ENCODE measurements at places on chromosomes 3 and 15. TPM values are rescaled to one million over a fixed set of nuclear protein-coding genes. Genes with fewer than 3 reads are reported as not detected.
A peak's percentile ranks its signal among the peaks of the same experiment; 100 is the strongest.

NAA80 gene
- total RNA-seq: 37.3 TPM

TMED3 gene
- 41.8 TPM for total RNA-seq

TMEM158 gene
- total RNA-seq: 0.15 TPM

DNA sequence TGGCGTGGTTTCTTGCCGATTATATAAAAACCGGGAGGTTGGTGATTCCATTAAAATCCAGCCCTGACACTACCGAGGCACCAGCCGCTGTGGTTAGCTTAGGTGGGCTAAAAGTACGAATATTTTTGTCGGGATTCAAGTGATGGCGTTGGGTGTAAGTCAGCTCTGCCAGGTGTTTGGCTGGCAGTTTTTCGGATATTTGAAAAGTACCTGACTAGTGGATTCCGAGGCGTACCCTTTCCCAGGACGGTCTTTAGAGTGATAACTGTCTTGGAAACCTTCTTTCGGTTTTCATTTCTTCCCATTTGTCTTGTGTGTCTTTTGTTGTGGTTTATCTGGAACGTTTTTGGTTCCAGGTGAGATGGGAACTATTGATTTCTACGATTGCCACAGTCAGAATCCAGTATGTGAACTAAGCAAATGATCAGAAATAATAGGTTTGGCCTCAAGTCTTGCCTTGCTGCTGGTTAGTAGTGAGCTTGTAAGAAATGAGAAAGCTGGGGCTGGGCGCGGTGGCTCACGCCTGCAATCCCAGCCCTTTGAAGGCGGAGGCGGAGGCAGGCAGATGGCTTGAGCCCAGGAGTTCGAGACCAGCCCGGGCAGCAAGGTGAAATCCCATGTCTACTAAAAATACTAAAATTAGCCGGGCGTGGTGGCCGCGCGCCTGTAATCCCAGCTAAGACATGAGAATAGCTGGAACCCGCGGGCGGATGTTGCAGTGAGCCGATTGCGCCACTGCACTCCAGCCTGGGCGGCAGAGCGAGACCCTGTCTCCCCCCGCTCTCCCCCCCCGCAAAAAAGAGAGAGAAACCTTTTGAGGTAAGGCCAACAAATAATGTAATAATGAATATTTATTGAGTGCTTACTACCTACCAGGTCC lies 1.4 kb downstream of the FYTTD1 start:
- peak; percentile 59 for DNase-seq

DNA sequence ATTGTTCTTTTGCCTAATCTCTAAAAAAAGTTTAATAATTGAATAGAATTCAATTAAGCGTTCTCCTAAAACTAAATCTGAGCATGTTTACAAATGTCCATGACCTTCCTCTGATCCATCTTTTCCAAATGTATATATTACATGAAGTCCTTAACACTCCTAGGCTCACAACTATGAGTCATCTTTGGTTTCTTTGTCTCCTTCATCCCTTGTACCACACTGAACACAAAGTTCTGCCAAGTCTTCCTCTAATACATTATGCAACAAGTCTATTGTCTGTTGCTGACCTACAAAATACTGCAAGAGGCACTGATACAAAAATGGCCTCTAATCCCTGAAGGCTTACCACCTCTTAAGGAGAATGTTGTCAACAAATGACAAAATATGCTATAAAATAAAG lies 550.2 kb downstream of the PYDC2 start:
- no peak for DNase-seq

TMPRSS7 gene
- not detected for total RNA-seq

- no peak for DNase-seq
These were observed 788 bp downstream of the UQCC5 start for GRCh38 chr3:52537165-52537620.

DNA sequence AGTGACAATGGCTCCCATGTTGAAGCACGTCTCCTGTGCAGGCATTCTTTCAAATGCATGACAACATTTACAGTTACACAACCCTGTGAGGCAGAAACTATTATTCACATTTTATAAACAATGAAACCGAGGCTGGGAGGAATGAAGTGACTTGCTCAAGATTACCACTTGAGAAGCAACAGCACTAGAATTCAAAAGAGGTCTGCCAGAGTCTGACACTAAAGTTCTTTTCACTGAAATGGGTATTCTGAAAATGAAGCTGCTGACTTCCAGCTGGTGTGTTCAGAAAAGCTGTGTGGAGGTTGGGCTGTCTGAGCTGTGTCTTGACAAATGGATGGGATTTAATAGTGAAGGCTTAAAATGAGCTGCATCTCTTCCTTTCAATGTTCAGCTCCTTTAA lies 104.4 kb downstream of the THSD4 start:
- no peak for DNase-seq

DNA sequence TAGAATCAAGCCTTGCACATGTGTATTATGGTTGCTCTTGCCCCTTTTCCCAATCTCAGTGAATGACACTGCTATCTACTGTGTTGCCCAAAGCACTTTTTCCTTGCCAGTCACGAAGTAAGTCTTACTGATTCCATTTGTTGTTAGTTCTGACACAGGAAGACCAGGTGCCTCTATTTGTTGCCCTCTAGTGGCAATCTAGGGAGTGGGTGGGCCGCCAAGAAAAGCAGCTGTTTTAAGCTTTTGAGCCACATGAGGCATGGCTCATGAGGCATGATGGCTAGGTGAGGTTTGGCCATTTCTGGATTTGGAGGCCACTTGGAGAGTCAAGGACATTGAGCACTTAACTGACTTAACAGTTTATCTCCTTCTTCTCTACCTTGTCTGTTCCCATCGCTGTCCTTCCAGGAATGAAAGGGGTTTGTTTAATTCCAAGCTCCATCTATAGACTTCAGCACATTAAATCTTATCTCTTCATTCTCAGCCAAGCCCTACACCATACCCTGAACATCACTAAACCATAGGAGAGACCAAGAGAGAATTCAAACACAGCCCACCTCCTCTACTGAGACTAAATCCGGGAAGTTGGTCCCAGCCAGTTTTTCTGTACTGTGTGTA lies 103.1 kb downstream of the HCN4 start:
- DNase-seq: peak; percentile 74

LINGO1 gene
- total RNA-seq: not detected

GRCh38 chr3:24843955-24844354 lies 349.3 kb upstream of the THRB start:
- DNase-seq: no peak

DNA sequence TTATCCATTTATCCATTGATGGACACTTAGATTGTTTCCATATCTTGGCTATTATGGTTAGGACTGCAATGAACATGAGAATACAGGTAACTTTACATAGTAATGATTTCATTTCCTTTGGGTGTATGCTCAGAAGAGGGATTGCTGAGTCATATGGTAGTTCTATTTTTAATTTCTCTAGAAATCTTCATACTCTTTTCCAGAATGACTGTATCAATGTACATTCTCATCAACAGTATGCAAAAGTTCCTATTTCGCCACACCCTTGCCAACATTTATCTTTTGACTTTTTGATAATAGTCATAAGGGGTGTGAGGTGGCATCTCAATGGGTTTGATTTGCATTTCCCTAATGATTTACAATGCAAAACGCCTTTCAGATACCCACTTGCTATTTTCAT lies 6.2 kb upstream of the NIPA1 start:
- no peak for DNase-seq

XIRP1 gene
- total RNA-seq: 1.0 TPM

HRG gene
- not detected for total RNA-seq

CPNE9 gene
- total RNA-seq: not detected

ATP10A gene
- 70.1 TPM for total RNA-seq

EPHB1 gene
- total RNA-seq: 2.2 TPM

- DNase-seq: no peak
These were observed 47.1 kb downstream of the RYR3 start for GRCh38 chr15:33357845-33358244.

PATL2 gene
- 17.2 TPM for total RNA-seq

DNA sequence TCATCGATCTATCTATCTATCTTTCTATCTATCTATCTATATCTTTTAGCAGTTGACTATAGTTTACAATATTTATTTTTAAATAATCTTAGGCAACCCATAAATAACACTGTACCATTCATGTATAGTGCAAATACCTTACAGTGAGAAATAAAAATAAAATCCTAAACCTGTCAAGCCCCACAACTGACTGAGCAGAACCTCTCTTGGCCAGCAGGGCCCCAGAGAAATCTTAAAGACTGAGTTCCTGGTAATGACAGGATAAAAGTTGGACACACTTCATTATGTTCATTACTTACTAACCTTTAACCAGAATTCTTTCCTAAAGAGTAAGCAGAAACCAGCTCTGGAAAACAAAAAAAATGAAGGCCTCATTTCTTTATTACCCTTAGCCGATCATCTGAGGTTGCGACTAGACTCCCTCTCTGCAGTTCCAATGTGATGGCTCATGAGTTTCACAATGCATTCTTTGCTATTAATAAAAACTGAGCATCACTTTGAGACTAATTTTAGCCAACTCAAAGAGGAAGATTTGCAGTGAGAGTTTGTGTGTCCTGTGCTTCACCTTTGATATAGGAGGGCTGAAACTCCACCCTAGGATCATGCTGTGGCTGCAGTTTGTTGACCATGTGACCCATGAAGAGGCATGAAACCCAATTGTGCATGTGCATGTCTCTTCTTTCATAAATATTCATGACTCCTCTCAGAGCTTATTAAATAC lies 1072.0 kb downstream of the NSUN3 start:
- no peak for DNase-seq

DNA sequence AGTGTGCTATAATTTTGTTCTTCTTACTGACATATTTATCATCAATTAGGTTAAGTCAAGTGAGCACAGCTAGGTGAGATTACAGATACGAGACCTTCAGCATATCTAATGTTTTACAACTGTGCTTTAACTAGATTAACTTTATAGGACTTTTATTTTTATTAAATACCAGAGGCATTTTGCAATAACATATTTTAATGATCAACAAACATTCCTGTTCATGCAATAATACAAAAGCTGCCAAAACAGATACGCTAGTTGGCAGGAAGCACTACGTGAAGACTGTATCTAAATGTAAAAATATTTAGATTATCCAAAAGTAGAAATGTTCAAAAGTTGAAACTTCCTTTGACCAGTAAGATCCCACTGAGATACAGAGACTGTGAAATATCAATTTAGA lies 139.1 kb downstream of the CBLB start:
- no peak for DNase-seq

GRCh38 chr15:71761649-71762048 lies 48.7 kb upstream of the NR2E3 start:
- no peak for DNase-seq

GRCh38 chr3:141914311-141914710 lies 37.9 kb downstream of the ATP1B3 start:
- DNase-seq: no peak

GRCh38 chr3:111319598-111319997 lies 222.4 kb upstream of the CD96 start:
- no peak for DNase-seq

SETD2 gene
- total RNA-seq: 43.3 TPM

GRCh38 chr15:40697916-40698315 lies 2.9 kb downstream of the RAD51 start:
- no peak for DNase-seq

- DNase-seq: no peak
These were observed 196.6 kb downstream of the EBLN2 start for GRCh38 chr3:73258057-73258456.

CLN6 gene
- 64.6 TPM for total RNA-seq

GRCh38 chr3:183764847-183765731 lies 60.3 kb downstream of the MAP6D1 start:
- no peak for DNase-seq

DNA sequence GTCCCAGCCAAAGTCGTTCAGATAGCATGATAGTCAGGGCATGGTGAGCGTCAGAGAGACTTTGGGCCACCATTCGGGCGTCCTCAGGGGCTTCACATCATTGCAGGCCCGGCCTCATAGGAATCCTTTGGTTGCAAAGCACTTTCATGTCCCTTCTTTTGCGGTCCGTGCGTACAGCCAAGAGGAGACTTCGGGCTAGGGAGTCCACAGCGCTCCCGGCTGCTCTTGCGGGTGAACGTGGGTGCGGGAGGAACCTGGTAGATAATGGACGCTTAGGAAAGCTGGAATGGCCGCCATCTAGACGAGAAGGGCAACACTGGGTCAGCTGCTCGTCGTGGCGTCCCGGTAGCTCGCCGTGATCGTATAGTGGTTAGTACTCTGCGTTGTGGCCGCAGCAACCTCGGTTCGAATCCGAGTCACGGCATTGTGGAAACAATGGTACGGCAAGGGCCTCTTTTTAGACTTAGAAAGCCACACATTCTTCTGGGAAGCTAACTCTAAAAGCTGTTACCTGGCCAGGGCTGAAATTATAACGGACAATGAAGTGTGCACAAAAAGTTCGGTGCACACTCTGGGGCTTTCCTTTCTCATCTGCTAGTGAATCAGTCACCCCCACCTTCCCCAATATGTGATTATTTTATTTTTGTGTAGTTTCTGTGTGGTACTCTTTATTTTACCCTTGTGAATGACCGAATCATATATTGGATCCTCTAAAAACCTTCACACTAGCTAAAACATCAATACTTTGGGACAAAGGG lies 13.2 kb upstream of the SHF start:
- DNase-seq: peak; percentile 87

DNA sequence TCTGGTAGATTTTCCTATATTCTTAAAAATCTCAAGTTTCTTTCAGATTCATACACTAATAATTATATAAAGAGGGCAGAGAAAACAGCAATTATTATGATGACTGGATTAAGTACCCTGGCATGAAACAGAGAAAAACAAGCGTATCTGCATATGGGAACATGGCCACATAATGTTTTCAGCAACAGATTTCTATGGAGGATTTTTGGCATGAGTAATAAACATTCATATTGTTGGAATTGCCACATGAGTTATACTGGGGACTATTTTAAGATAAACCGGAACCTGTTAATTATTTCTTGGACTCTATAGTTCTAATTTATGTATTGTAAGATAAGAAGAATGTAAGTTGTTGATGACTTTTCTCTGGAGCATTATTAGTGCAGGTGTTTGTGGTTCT lies 112.7 kb downstream of the OXSM start:
- no peak for DNase-seq

LMAN1L gene
- total RNA-seq: not detected

DNA sequence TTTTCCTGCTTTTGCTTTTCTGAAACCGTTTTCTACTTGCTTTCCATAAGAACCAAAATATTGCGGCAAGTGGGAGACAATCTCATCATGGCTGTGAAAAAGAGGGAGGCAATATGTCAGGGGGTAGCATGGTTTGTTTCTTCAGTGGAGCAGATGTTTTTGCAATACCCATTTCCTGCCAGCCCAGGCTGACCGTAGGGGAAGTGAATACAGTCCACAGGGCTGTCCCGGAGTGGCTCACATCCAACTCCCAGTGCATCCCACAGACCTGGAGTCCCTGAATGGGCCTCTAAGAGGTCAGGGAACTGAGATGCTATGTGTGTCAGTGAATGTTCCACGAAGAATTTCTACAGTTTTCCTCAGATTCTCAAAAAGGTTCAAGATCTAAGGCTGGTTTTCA lies 69.6 kb downstream of the EPHB1 start:
- no peak for DNase-seq
